ENCODE measurements at places on chromosomes 4 and X.

- peak overlapping the region; percentile 88 for H3K4me3 ChIP-seq
- no peaks in the 10 kb centered on the region for H3K36me3 ChIP-seq
- H3K27me3 ChIP-seq, result no peaks in the 10 kb centered on the region
- peaks cover 27% of the 10 kb centered on the region for H3K4me1 ChIP-seq
- peak overlapping the region; percentile 91 for H3K27ac ChIP-seq
- no peak for DNase-seq
Observed at GRCh38 chr4:80073473-80074008, 512 bp upstream of the ANTXR2 start.

GRCh38 chr4:98352396-98352795 is 91.2 kb downstream of the RAP1GDS1 start:
- no peaks in the 10 kb centered on the region for H3K27me3 ChIP-seq
- DNase-seq, result peak; percentile 8
- no peak overlapping the region for H3K27ac ChIP-seq
- H3K4me3 ChIP-seq, result peak overlapping the region; percentile 28
- peaks cover 10% of the 10 kb centered on the region for H3K4me1 ChIP-seq
- no peaks in the 10 kb centered on the region for H3K36me3 ChIP-seq

- H3K4me1 ChIP-seq, result no peaks in the 10 kb centered on the region
- no peaks in the 10 kb centered on the region for H3K27me3 ChIP-seq
- DNase-seq, result no peak
- H3K4me3 ChIP-seq, result no peak overlapping the region
- H3K27ac ChIP-seq, result no peak overlapping the region
Observed at GRCh38 chr4:68724426-68724825, 54.0 kb upstream of the UGT2B15 start.

- H3K27ac ChIP-seq, result no peak overlapping the region
- no peak for DNase-seq
- H3K4me1 ChIP-seq, result peaks cover 14% of the 10 kb centered on the region
- no peaks in the 10 kb centered on the region for H3K27me3 ChIP-seq
Observed at GRCh38 chrX:139842326-139843185, 90.3 kb downstream of the ATP11C start.

- H3K4me3 ChIP-seq, result no peak overlapping the region
- H3K36me3 ChIP-seq, result no peaks in the 10 kb centered on the region
- H3K27me3 ChIP-seq, result no peaks in the 10 kb centered on the region
Observed at GRCh38 chr4:184568770-184569169, 80.5 kb downstream of the CASP3 start.

DNA sequence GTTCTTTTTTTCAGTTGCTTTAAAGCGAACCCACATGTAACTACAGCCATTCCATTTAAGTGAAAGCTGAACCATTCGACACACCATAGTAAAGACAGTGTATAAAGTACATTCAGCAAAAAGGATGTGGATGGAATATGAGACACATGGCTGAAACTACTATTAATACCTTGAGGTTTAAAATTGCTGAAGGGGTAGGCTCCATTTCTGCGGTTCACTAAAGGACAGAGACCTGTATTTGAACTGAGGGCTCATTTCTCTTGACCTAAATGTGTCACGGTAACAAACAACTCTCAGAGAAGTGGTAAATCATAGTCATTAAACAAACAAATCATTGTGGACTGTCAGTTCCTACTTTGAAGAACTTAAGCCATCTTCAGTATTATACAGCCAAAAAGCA is 1085.6 kb upstream of the TENM3 start:
- no peaks in the 10 kb centered on the region for H3K36me3 ChIP-seq
- no peak overlapping the region for H3K27ac ChIP-seq
- no peaks in the 10 kb centered on the region for H3K4me1 ChIP-seq
- no peaks in the 10 kb centered on the region for H3K27me3 ChIP-seq
- no peak for DNase-seq
- no peak overlapping the region for H3K4me3 ChIP-seq

Measured in B cell (primary cell).